ENCODE measurements at places on chromosomes 12 and 14.

DNA sequence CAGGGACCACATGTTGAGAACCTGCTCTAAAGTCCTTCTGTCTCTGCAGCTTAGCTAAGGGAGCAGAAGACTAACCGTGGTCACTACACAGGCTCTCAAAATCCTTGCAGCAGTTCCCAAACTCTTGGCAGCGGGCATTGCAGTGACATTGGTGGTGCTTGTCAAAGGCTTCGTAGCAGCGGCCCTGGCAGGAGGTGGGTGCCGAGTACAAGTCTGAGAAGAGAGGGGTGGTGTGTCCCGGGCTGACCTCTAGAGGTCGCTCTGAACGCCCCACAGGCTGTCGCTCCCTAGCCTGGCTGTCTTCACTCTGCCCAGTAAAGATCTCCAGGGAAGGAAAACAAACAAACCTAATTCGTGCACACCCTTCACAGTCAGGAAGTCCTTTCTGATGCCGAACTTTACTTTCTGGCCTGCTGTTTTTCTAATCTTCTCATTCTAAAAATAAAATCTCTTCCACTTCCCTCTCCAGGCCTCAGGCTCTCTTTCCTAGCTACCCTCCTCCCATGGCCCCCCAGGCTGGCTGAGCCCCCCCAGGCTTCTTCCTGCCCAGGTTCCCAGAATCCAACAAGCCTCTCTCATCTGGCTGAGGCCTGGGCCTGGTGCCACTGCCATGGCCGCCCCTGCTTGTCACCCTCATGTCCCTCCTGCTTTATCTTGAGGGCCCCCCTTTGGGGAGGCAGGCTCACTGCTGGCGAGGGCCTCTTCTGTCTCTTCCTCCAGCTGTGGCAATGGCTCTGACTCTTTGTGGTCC is 7.7 kb downstream of the ENDOU start:
- no peak for DNase-seq

DNA sequence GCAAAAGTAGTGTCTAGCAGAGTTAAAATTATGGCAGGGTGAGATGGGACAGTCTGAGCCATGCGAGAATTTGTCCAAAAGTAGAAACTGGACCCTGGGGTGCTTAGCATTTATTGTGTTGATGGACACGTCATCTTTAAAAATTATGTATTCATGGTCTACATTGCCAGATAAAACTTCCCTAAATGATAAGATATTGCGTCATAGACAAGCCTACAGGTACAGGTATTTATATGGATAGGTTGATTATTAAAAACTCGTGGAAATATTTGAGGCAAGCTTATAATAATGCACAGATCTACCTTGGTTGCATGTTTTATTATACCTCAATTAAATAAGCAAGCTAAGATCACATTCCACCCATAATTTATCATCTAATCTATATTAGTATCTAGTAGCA is 196.0 kb upstream of the PDZRN4 start:
- no peak for DNase-seq

GRCh38 chr12:52037248-52037861 is 13.9 kb upstream of the NR4A1 start:
- DNase-seq, result peak; percentile 31

DNA sequence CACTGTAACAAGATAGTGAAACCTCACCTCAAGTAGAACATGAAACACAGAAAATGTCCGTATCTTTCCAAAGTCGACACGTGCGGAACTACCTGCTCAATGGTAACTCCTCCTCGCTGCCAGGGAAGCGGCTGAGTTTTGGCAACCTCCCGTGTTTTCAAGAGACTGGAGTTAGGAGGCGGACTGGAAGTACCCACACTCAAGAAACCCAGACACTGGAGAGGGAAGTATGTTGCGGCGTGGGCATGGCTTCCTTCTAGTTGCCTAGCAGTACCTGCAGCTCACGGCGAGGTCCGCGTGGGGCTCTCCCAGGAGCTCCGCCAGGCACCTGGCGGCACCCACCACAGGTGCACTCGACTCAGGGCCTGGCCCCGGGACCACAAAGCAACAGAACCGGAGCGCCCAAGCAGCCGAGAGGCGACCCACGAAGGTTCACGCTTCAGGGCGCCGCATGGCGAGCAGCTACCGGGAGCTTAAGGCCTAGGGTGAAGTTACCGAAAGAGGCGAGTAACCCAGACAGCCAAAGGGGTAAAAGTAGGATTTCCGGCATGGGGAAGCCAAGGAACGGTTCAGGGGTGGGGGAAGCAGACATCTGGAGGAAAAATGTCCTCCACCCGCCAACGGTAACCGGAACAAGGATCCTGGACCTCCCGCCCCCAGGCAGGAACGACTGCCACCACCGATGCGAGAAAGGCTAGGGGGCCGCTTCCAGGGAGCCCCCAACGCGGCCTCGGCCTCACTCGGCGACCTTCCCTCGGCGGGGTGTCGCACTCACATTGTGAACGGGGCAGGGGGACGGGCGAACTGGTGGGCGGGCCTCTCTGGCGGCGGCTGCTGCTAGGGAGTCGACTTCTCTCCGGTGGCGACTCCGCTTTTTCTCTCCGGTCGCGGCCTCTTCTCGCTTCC is 608 bp downstream of the PTGES3 start:
- peak; percentile 36 for DNase-seq

GRCh38 chr12:68240975-68241374 is 12.4 kb downstream of the IL22 start:
- DNase-seq, result peak; percentile 11

DNA sequence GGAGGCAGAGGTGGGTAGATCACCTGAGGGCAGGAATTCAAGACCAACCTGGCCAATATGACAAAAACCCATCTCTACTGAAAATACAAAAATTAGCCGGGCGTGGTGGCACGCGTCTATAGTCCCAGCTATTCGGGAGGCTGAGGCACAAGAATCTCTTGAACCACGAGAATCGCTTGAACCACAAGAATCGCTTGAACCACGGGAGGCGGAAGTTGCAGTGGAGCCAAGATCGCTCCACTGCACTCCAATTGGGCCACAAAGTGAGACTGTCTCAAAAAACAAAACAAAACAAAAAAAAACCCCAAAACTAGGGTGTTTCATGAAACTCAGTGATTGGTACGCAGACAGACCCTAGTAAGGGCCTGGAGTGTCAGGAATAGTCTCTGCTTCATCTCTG is 6.4 kb upstream of the ARF6 start:
- DNase-seq, result no peak

- DNase-seq, result no peak
Observed at GRCh38 chr12:70178038-70178437, 65.2 kb upstream of the CNOT2 start.

DNA sequence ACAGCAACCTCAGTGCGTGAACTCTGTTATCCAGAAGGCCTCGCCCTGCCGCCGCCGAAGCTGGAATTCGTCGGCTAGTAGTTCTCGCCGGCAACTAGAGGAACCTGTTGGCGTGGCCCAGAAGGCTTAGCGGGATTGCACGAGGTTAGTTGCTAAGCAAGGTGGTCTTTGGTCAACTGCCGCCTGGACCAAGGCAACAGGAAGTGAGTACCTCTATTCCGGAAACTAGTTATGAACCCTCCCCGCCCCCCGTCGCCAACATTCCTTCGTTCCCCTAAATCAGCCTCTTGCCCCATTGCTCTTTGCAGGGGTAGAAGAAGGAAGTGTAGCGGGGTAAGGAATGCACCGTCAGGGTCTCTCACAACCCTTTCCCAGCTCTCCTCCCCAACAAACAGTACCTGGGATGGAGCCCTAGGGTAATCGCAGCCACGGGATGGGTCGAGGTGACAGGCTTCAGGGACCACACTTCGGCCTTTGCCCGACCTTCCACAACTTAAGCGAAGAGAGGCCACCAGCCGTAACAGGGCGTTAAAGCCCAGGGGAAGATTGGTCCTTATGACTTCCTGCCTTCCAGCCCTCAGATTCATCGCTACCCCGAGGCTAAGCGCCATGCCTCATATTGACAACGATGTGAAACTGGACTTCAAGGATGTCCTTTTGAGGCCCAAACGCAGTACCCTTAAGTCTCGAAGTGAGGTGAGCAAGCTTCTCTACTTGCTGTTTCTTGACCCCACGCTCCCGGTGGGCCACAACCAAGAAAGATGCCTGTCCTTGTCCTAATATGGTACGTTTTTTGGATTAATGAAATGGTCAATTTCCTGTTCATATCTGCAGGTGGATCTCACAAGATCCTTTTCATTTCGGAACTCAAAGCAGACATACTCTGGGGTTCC is at the start of gene GMPR2:
GMPR2 (plus strand) TSS at position 285 of the 893 bp plus-strand sequence; CDS start at position 610, 325 bp downstream.
- DNase-seq, result no peak

DNA sequence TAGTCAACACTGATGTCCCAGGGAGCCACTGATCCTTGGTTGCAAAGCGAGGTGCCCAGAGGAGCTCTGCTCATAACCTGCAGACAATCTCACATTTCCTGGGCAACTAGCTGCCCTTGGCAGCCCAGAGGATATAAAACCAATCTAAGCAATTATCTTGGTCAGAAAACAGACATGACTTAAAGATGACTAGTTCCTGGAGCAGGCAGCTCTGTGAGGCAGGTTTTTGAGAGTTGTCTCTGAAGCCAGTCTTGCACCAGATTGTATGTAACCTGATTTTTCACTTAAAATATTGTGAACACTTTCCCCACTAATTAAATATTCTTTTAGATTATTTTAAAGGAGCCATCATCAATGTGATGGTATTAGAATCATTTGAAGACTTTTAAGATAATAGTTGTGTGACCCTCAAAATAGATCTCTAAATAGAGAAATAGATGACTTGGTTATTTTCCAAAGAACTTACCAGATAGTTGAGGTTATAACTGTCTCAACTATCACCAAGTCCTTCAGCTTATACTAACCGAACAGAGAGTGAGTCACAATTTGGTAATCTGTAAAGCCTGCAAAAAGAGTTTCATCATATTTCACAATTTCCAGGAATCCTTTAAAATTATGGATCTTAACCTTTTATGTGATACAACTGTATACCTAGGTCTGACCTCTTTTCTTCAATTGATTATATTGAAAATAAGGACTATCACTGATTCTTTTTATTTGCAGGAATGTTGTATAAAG is 75.9 kb downstream of the LIN7A start:
- no peak for DNase-seq

- no peak for DNase-seq
Observed at GRCh38 chr12:55548756-55549155, 646 bp upstream of the OR6C4 start.
